Effector CD8-positive, alpha-beta T cell (primary cell): ENCODE measurements at places on chromosomes 4 and X.

DNA sequence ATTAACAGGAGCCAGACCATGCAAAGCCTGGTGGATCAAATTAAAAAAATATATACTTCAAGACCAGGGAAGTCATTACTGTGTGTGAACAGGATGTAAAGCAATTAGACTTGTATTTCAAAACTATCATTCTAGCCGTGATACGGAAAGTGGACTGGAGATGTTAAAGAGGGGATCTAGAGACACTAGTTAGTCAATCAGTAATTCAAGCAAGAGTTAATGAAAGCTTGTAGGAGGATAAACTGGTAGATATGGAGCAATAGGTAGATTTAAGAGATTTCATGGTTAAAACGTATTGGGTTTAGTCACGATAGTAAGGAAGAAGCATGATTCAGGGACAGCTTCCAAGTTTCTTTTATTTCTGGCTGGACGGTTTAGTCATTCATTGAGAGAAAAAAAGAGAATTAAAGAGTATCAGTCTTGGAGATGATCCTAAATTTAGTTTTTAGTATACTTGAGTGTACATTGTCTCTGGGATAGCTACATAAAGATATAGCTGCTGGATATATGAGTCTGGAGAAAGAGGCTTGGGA is 3.9 kb downstream of the MAD2L1 start:
- DNase-seq = no peak

GRCh38 chr4:182142176-182143085 is 100.8 kb upstream of the TENM3 start:
- no peak for DNase-seq

- no peak for DNase-seq
Measured at GRCh38 chr4:115537387-115537786, 424.0 kb upstream of the NDST4 start.

GRCh38 chrX:41293269-41293668 is 40.7 kb upstream of the DDX3X start:
- DNase-seq = no peak

- no peak for DNase-seq
Measured at GRCh38 chrX:22950269-22951266, 49.2 kb upstream of the DDX53 start.

DNA sequence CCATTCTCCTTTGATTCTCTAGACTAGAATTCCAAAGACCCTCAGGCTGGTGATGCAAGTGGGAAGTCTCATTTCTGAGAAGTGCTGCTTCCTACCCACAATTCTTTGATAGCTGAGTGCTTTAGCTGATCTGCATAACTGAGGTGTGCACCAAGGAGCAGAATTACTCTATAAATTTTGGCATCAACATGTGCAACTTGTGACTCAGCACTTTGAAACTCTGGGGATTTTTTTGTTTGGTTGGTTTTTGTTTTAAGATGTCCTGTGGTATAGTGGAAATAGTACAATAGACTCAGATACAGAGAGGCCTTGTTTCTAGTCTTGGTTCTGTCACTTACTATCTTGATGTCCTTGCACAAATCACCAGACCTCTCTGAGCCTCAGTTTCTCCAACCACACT is 148.4 kb downstream of the AR start:
- DNase-seq = no peak

DNA sequence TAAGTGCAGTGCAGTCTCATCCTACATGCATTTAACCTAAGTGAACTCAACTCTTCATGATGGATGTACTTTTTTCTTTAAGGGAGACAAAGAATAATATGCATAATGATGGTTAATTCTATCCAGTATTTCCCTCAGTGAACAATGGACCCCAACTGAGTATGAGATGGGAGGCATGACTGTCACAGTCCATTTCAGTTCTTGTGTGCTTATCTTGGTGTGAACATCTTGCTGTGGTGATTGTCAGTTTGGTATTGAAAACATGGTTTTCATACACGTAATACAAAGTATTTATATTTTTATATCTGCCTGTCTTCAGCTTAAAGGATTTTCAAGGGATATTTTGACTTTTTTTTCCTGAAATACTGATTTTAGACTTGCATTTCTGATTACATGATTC is 72.0 kb upstream of the NDUFC1 start:
- DNase-seq = no peak

DNA sequence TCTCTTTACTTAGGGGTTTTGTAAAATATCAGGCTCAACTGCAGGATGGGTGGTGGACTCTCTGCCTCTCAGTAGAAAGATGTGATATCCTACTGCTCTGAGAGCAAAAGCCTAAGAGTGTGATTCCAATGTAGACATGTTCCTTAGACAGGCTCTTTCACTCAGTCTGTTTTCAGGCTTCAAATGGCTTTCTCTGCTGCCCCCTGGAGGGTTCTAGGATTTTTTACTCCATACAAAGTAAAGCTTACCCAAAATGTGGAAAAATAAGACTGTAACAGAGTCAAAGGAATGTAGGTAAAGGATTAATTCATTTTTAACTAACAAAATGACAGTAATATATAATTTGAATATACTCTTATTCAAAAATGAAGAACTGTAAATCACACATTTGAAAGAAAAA is 32.1 kb downstream of the ZGRF1 start:
- DNase-seq = peak; percentile 1

DNA sequence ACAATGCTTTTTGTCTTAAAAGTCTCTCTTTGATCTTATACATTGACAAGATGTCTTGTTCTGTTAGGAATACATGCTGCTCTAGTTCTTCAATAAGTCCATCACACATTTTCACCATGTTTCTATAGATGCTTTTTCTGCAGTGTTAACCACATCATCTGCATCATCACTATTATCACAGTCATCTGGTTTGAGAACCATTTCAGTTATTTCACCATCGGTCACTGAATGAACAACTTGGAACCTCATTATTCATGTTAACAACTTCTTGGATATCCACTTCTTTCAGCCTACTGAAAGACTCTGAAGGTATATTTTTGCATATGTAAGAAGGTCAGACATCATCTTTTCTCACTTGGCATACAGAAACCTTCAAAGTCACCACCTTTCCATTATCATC is 975.2 kb downstream of the STIM2 start:
- no peak for DNase-seq

DNA sequence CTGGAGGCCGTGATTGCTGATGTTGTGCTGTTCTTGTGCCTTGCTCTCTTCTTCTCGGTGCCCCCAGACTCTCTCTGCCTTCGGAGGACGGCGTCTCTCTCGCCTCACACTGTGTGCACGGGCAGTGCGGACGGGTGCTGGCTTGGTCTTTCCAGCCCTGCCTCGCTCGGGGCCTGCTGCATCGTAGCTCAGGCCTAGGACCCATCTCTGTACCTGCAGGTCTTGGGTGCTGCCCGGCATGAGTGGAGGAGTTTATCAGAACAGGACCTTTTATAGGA is 18.2 kb downstream of the RGS12 start:
- DNase-seq = no peak

GRCh38 chrX:31128855-31129254 is 57.0 kb upstream of the FTHL17 start:
- no peak for DNase-seq

DNA sequence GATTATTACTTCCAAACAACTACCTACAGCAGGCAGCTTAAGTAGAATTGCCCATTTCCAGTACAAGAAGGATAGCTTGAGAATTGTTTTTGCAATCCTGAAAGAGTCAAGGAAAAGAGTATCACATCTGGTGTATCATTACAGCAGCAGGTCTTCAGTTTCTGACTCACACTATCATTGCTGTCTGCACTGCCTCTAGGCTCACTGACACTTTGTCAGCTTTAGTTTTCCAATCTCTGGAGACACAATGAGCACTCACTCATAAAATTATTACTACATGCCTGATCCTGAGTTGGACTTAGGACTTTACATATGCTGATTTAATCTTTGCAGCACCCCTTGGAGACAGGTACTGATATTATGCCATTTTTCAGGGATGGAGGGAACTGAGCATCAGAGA is 244.6 kb upstream of the BOD1L1 start:
- no peak for DNase-seq

GRCh38 chrX:66014556-66014955 is 25.3 kb downstream of the VSIG4 start:
- DNase-seq = no peak

DNA sequence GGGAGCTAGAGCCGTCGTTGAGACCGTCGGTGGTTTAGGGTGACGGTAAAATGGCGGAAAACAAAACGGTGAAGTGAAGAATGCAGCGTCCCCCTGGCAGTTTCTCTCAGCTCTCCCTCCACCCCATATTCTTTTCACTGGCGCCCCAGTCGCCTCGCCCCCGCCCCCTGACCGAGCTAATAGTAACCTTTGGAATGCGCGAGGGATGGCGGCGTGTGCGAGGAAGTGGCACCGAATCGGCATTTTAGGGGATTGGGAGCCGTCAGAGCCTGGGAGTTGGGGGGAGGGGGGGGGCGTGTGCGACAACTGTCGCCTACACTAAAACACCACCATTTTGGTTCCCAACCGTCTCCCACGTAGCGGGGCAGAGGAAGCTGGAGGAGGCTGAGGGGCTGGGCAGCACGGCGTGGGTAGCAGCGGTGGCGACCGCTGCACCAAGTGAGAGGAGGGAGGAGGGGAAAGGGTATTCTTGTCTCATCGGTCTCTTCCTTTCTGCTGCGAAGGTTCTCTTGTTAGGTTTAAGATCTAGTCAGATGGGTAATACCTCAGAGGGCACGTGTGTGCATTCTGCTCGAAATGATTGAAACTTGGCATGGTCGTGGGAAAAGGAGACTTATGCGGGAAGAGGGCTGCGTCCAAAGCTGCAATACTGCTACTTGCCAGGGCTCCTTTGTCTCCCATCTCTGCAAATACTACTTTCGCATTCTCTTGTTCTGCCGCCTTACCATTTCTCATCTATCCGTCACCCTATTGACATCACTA is 840 bp downstream of the ZNF711 start:
- DNase-seq = no peak

DNA sequence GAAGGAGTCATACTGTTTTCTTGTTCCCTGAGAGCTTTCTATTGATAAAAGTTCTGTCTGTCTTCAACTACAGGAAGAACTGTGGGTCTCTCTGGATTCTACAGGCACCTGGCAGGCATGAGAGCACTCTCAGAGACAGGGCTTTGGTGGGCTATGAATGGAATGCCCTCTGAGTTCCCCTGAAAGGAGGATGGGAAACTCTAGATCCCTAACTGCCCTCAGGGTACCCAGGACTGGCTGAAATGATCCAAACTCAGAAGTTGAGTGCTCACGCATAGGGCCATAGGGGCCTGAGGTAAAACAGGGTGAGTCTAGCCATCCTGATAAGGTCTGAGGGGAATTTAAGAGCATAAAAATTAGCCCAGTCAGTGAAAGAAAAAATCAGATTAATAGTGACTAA is 59.0 kb upstream of the SCRG1 start:
- no peak for DNase-seq

GRCh38 chrX:2462074-2462473 is 38.7 kb downstream of the DHRSX start:
- no peak for DNase-seq
